MCF 10A (cell line): ENCODE measurements at places on chromosomes 12 and 14.
A peak's percentile ranks its signal among the peaks of the same experiment; 100 is the strongest.

DNA sequence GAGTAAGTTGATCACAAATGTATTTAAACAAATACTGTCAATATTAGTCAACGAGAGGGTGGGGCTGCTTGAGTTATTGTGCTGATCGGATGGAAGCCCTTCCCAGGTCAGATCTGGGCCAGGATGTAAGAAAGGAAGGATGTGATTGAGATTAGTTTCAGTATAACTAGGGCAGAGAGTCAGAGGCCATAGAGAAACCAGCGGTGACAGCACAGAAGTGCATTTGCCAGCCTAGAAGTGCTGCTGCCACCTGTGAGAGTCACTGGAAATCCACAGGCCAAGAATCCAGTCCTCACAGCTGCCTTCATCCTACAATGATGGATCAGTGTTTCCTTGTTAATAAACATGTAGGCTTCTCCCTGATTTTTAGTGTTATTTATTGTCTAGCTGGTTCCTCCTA lies 9.8 kb upstream of the FERMT2 start:
- DNase-seq: no peak

- DNase-seq: no peak
Observed at GRCh38 chr12:10283027-10283426, 24.6 kb upstream of the KLRD1 start.

DNA sequence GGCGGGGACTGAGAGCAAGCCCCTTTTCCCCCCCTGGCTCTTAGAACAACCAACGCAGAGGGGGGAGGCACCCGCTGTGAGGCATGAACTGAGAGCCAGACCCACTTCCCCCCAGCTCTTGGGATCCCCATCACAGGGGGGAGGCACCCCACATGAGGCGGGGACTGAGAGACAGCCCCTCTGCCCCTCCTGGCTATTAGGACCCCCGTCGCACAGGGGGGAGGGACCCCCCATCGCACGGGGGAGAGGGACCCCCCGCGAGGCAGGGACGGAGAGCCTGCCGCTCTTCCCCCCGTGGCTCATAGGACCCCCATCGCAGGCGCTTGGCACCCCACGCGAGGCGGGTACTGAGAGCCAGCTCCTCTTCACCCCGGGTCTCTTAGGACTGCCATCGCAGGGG lies 195.8 kb upstream of the PZP start:
- no peak for DNase-seq

DNA sequence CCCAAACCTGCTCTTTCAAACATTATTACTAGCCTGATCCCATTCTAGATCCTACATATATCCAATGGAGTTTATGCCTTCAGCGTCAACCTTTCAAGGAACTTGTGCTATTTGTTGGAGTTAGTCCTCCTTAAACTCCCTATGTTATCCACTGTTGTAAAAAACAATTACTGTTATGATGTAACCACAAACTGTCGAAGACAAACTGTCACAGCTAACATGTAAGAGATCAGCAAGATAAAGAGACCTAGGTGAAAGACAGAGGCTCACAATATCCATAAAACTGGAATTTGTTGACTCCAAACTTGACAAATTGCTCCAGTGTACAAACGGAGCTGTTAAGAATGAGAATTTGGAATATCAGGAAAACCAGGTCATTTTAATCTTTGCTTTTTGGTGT lies 70.7 kb downstream of the CDK17 start:
- no peak for DNase-seq

- DNase-seq: no peak
Observed at GRCh38 chr12:104410786-104411185, 46.0 kb upstream of the CHST11 start.

DNA sequence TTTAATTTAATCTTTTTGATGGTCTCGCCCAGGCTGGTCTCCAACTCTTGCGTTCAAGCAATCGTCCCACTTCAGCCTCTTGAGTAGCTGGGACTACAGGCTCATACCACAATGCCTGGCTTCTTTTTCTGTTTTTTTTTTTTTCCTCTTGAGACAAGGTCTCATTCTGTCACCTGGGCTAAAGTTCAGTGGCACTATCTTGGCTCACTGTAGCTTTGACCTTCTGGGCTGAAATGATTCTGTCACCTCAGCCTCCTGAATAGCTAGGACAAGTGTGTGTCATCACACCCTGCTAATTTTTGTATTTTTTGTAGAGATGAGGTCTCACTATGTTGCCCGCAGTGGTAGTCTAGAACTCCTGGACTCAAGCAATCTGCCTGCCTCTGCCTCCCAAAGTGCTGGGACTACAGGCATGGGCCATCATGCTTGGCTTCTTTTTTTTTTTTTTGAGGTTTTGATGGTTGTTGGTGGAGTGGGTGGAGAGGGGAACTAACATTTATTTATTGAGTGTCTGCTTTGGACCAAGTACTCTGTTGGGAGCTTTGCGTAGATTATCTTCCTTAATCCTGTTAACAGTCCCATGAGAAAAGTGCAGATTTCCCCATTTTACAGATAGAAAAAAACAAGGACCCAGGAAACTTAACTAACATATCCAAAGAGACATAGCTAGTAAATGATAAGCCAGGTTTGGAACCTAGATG lies 102.0 kb downstream of the DIP2B start:
- no peak for DNase-seq

- DNase-seq: no peak
Observed at GRCh38 chr12:98721204-98721702, 76.2 kb downstream of the APAF1 start.

GRCh38 chr14:57352396-57353170 lies 37.8 kb upstream of the NAA30 start:
- peak; percentile 11 for DNase-seq

GRCh38 chr12:56086608-56087007 lies 6.6 kb downstream of the ERBB3 start:
- DNase-seq: no peak

GRCh38 chr14:101055776-101056374 lies 152.4 kb upstream of the RTL1 start:
- DNase-seq: no peak

- no peak for DNase-seq
Observed at GRCh38 chr14:57754527-57754926, 111.4 kb downstream of the SLC35F4 start.

DNA sequence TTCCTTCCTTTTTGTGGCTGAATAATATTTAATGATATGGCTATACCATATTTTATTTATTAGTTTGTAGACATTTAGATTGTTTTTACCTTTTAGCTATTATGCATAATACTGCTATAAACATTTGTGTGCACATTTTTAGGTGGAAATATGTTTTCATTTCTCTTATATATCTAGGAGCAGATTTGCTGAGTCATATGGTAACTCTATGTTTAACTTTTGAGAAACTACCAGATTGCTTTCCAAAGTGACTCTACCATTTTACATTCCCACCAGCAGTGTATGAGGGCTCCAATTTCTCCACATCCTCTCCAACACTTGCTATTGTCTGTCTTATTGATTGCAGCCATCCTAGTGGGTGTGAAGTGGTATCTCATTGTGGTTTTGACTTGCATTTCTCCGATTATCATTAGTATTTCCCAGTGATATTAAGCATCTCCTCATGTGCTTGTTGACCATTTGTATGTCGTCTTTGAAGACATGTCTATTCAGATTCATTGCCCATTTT lies 160.2 kb downstream of the KICS2 start:
- DNase-seq: no peak

- DNase-seq: no peak
Observed at GRCh38 chr12:69484428-69484827, 14.2 kb downstream of the FRS2 start.

DNA sequence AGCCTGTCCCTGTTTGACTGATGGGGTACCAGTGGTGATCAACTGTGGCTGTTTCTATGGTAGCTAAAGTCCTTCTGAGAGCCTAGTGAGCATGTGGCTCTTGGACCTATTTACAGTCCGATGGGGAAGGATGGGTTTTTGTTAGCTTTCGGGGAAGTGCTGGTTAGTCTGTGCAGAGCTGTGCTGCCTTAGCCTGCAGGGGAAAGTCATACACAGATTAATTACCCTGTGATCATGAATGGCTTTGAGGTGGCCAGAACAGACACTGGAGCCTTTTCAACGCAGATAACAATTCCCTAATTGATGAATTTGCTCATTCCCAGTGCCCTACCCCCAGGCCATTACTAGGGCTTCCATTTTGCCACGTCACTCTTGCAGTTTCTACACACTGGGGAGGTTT lies 99.7 kb downstream of the WSCD2 start:
- no peak for DNase-seq

- peak; percentile 46 for DNase-seq
Observed at GRCh38 chr14:52124791-52125684, 56.2 kb upstream of the NID2 start.

DNA sequence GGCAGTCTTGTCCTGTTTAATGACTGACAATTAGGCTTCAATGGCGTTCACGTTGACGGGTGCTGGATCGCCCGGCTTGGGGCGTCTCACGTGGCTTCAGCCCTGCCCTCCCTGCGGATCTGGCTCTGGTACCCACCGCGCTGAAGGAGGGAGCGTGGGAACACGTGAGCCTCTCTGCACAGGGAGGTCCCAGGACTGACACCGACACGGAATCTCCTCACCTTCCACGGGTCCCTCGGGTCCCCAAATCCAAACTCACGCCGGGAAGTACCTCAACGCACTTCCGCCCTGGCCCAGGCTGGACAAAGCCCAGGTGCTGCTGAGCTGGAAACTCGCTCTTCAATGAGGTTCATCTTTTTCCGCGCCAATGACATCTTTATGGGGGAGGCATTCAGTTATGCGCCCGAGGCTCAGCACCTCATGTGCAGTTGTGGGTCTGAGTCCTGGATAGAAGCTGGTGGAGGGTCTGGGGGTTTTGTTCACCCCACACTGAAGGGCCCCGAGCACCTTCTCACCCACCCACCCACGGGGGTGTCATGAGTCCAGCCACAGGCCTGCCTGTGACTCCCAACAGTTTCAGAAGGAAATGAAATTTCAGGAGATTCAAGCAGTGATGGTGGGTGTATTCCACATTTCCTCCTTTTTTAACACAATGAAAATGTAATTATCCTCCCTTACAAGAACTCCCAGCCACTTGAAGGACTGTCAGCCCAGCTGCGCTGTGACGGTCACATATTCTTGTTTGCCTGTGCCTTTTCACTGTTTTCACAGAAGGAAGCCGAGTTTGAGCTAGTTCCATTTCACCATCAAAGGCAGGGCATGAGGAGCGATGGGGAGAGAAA lies 251.7 kb upstream of the SFSWAP start:
- DNase-seq: no peak

DNA sequence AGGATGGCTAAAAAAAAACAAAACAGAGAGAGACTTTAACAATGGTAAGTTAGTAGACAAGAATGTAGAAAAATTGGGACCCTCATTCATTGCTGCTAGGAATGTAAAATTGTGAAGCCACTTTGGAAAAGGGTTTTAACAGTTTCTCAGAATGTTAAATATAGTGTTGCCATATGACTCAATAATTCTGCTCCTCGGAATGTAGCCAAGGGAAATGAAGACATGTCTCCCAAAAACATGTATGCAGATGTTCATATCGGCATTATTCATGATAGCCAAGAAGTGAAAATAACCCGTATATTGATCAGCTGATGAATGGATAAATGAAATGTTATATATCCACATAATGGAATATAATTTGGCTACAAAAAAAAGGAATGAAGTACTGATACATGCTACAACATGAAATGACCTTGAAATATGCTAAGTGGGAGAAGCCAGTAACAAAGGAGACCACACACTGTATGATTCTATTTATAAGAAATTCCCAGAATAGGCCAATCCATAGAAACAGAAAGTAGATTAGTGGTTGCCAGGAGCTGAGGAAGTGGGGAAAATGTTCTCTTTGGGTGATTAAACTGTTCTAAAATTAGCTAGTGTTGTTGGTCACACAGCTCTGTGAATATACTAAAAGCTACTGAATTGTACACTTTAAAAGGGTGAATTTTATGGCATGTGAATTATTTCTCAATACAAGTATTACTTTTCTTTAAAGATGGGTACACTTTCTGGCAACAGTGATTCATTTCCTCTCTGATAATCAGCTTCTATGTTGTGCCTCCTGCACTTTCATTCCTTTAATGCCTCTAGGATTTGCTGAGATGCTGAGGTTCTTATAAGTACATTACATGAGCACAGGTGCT lies 132.5 kb downstream of the DAAM1 start:
- DNase-seq: peak; percentile 32

- no peak for DNase-seq
Observed at GRCh38 chr12:2075508-2076195, 22.9 kb downstream of the CACNA1C start.

DNA sequence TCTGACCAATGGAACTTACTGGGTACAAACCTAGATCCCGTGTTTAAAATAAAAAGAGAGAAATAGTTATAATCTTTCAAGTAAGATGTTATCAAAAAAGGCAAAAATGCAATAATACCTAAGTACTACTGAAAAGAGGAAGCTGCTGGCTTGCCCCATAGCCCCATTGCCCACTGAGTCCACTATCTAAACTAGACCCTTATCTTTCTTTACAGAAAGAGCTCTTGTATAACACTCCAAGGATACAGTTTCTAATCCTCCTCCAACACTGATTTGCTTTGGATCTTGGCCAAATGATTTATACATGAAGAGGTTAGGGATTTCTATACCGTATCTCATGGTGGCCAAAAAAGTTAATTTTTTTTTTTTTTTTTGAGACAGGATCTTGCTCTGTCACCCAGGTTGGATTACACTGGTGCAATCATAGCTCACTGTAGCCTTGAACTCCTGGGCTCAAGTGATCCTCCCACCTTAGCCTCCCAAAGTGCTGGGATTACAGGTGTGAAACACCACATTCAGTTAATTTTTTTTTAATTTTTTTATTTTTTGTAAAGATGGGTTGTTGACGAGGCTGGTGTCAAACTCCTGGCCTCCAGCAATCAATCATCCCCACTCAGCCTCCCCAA lies 2.6 kb downstream of the GXYLT1 start:
- no peak for DNase-seq

- DNase-seq: peak; percentile 34
Observed at GRCh38 chr14:90398315-90398839, 1.5 kb downstream of the CALM1 start.

GRCh38 chr14:51616724-51617409 lies 34.8 kb upstream of the FRMD6 start:
- peak; percentile 90 for DNase-seq

- DNase-seq: peak; percentile 47
Observed at GRCh38 chr12:106978035-106978800, 8.7 kb downstream of the MTERF2 start.
